Large intestine (tissue), 12 donors: ENCODE measurements at places on chromosomes 11 and 22.

GRCh38 chr11:12206529-12206928, 96.1 kb downstream of the MICAL2 start:
- DNase-seq = no peak
- no peaks in the 10 kb centered on the region for H3K27me3 ChIP-seq
- H3K27ac ChIP-seq = no peak overlapping the region
- peaks cover 22% of the 10 kb centered on the region for H3K4me1 ChIP-seq

GRCh38 chr11:124538019-124538418, 5.4 kb downstream of the OR8B12 start:
- H3K27ac ChIP-seq = no peak overlapping the region
- H3K27me3 ChIP-seq = no peaks in the 10 kb centered on the region

- no peak overlapping the region for H3K4me3 ChIP-seq
- H3K4me1 ChIP-seq = no peaks in the 10 kb centered on the region
- DNase-seq = no peak
- peaks cover 6% of the 10 kb centered on the region for H3K27me3 ChIP-seq
- H3K36me3 ChIP-seq = no peaks in the 10 kb centered on the region
Observed at GRCh38 chr11:96456111-96456510, 66.3 kb downstream of the JRKL start.

- H3K36me3 ChIP-seq = no peaks in the 10 kb centered on the region
- H3K27me3 ChIP-seq = no peaks in the 10 kb centered on the region
- DNase-seq = no peak
- H3K4me1 ChIP-seq = no peaks in the 10 kb centered on the region
- no peak overlapping the region for H3K27ac ChIP-seq
- H3K4me3 ChIP-seq = no peak overlapping the region
Observed at GRCh38 chr11:28911829-28912228, 803.6 kb downstream of the METTL15 start.

DNA sequence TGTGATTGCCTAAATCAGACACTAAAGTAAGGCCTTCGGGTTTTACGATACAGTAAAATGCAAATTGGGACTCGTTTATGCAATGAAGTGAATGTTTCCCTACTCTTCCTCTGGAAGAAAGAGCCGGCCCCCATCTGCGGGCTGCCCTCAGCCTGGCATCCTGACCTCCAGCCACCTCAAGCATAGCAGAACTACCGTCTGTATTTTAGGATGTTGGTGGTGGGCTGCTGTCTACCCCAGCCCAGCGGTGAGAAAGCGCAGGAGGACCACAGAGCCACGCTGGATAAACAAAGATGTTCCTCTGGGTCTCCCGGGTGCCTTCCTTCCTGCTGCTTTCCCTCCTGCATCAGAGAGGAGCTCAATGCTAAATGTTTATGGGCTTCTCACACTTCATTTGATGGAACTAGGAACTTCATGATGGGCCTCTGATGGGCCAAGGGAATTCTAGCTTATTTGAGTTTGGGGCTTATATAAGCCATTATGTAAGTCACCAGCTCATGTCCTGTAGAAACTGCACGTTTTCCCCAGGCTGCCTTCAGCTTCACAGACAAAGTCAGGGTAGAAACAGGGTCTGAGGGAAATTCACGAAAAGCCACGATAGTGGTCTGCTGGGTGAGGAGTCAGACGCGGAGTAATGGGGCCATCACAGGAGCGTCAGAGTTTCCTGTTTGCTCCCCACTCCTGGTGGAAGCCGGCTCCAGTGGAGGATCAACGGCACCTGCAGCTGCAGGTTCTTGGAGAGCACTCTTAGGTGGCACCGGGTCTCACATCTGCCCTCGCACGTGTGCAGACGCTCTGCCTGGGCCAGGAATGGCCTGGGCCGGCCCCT, 287.4 kb downstream of the BRD1 start:
- no peak overlapping the region for H3K27ac ChIP-seq
- H3K36me3 ChIP-seq = no peaks in the 10 kb centered on the region
- no peaks in the 10 kb centered on the region for H3K4me1 ChIP-seq
- H3K27me3 ChIP-seq = no peaks in the 10 kb centered on the region
- DNase-seq = no peak

GRCh38 chr11:101442936-101443521, 140.8 kb downstream of the TRPC6 start:
- no peaks in the 10 kb centered on the region for H3K4me1 ChIP-seq
- no peak overlapping the region for H3K4me3 ChIP-seq
- no peak overlapping the region for H3K27ac ChIP-seq
- no peaks in the 10 kb centered on the region for H3K36me3 ChIP-seq
- H3K27me3 ChIP-seq = no peaks in the 10 kb centered on the region

GRCh38 chr22:23925020-23925606, 30.9 kb downstream of the MIF start:
- no peaks in the 10 kb centered on the region for H3K27me3 ChIP-seq
- DNase-seq = no peak
- H3K4me1 ChIP-seq = no peaks in the 10 kb centered on the region
- H3K4me3 ChIP-seq = no peak overlapping the region

GRCh38 chr11:18392434-18393321, 1.7 kb upstream of the LDHA start:
- H3K4me1 ChIP-seq = peaks cover 12% of the 10 kb centered on the region
- DNase-seq = no peak
- no peak overlapping the region for H3K4me3 ChIP-seq

- H3K4me3 ChIP-seq = no peak overlapping the region
- H3K36me3 ChIP-seq = peaks cover 42% of the 10 kb centered on the region
Observed at GRCh38 chr11:68762481-68762880, 11.2 kb upstream of the TESMIN start.

DNA sequence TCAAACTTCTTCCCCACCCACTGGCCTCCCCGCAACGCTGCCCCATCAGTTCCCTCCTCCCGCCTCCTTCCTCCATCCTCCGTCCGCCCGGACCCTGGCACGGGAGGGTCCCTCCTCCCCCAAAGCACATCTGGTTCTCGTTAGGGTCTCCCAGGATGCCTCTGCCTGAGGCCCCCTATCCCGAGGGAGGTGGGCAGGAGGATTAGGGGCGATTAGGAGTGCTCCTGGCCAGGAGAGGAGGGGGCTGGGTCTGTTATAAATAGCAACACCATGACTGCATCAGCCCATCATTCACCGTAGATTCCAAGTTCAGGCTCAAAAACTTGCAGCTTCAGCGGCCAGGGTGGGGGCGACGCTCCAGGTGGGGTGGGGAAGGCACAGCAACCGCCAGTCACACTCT, 10.4 kb downstream of the MYRF start:
- no peak overlapping the region for H3K4me3 ChIP-seq
- H3K27me3 ChIP-seq = no peaks in the 10 kb centered on the region
- H3K36me3 ChIP-seq = peaks cover 3% of the 10 kb centered on the region
- H3K4me1 ChIP-seq = peaks cover 42% of the 10 kb centered on the region

DNA sequence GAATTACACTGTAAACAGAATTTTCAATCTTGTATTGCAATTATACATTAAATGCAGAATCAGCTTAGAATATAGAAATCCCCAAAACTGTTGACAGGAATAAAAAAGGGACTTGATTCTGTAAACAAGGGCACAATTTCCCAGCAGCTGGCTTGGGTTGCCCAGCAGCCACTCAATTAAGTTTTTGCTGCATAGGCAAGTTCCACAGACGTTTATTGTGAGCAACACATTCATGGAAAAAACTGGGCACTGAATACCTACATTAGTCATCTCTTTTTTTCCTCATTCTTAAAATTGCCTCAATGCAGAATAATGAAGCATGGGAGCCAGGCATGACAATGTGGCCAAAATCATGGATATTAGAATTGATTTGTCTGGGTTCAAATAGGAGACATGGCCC, 421.8 kb upstream of the ANO5 start:
- no peak for DNase-seq
- H3K4me1 ChIP-seq = no peaks in the 10 kb centered on the region
- no peaks in the 10 kb centered on the region for H3K27me3 ChIP-seq
- no peak overlapping the region for H3K27ac ChIP-seq

GRCh38 chr11:86183694-86184093, 60.9 kb upstream of the EED start:
- no peaks in the 10 kb centered on the region for H3K36me3 ChIP-seq
- H3K4me3 ChIP-seq = no peak overlapping the region
- peak overlapping the region; percentile 71 for H3K27ac ChIP-seq
- H3K4me1 ChIP-seq = peaks cover 33% of the 10 kb centered on the region
- no peaks in the 10 kb centered on the region for H3K27me3 ChIP-seq
- DNase-seq = peak; percentile 78

GRCh38 chr22:29382580-29383302, 5.6 kb downstream of the AP1B1 start:
- peaks cover 62% of the 10 kb centered on the region for H3K4me1 ChIP-seq
- no peak overlapping the region for H3K4me3 ChIP-seq
- no peaks in the 10 kb centered on the region for H3K27me3 ChIP-seq
- peaks cover 17% of the 10 kb centered on the region for H3K36me3 ChIP-seq
- peak; percentile 93 for DNase-seq
- peak overlapping the region; percentile 99 for H3K27ac ChIP-seq

- H3K36me3 ChIP-seq = no peaks in the 10 kb centered on the region
- no peaks in the 10 kb centered on the region for H3K27me3 ChIP-seq
- H3K4me1 ChIP-seq = peaks cover 4% of the 10 kb centered on the region
- DNase-seq = no peak
Observed at GRCh38 chr22:42388130-42388797, 43.9 kb downstream of the NFAM1 start.

DNA sequence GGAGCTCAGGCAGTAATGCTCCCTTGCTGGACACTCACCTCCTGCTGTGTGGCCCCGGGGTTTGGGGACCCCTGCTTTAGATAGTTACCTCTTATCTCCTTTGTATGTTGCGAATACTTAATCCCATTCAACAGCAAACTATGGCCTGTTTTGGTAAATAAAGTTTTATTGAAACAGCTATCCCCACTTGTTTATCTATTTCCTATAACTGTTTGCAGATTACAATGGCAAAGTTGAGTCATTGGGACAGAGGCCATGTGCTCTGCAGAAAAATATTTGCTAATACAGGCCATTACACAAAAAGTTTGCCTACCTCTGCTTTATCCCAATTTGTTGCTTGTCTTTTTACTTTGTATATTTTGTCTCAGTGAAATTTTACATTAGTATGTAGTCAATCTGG, 68.4 kb downstream of the CACNA1I start:
- DNase-seq = no peak
- H3K4me1 ChIP-seq = no peaks in the 10 kb centered on the region
- H3K27ac ChIP-seq = no peak overlapping the region
- H3K36me3 ChIP-seq = no peaks in the 10 kb centered on the region
- no peaks in the 10 kb centered on the region for H3K27me3 ChIP-seq

GRCh38 chr11:69359735-69360480, 66.0 kb downstream of the MYEOV start:
- no peak for DNase-seq
- H3K4me1 ChIP-seq = no peaks in the 10 kb centered on the region
- no peak overlapping the region for H3K4me3 ChIP-seq
- H3K27ac ChIP-seq = no peak overlapping the region
- no peaks in the 10 kb centered on the region for H3K36me3 ChIP-seq

DNA sequence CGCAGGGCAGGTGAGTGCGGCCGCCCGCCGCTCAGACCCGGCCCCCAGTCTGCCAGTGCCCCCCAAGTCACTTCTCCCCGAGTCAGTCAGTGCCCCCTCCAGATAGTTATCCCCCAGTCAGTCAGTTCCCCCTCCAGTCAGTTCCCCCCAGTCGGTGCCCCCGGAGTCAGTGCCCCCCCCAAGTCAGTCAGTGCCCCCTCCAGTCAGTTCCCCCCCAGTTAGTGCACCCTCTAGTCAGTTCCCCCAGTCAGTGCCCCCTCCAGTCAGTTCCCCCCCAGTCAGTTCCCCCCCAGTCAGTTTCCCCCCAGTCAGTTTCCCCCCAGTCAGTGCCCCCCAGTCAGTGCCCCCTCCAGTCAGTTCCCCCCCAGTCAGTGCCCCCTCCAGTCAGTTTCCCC, 411 bp downstream of the PPP6R2 start:
- DNase-seq = no peak
- peak overlapping the region; percentile 56 for H3K4me3 ChIP-seq
- H3K4me1 ChIP-seq = peaks cover 5% of the 10 kb centered on the region
- no peaks in the 10 kb centered on the region for H3K27me3 ChIP-seq
- H3K36me3 ChIP-seq = peaks cover 4% of the 10 kb centered on the region

GRCh38 chr11:56706486-56706885, 7.6 kb downstream of the OR9G1 start:
- DNase-seq = no peak
- H3K36me3 ChIP-seq = no peaks in the 10 kb centered on the region
- H3K27me3 ChIP-seq = no peaks in the 10 kb centered on the region

DNA sequence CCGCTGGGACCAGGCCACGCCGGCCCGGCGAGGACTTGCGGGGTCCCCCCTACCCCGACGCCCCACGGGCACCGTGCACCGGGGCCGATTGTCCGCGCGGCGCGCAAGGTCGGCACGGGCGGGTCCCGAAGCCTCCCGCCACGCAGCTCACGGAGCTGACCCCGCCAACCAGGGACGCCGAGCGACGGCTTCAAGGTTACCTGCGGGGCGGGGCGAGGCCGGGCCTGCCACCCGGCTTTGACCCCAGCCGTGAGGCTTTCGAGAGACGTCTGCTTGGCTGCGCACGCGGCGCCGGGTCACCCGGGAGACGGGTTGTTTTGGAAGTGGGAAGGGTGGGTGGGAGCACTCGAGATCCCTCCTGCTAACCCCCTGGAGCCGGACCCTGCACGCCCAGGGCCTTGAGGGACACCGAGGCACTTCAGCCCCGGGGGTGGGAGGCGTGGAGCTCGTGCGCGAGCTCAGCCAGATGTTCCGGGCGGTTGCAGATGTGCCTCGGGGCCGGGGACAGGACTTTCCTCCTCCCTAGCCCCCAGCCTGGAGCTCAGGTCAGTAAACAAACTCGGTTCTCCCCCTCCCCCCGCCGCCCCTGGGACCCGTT, 3.2 kb upstream of the WNT11 start:
- peaks cover 84% of the 10 kb centered on the region for H3K27me3 ChIP-seq
- peaks cover 53% of the 10 kb centered on the region for H3K4me1 ChIP-seq
- H3K27ac ChIP-seq = no peak overlapping the region
- H3K4me3 ChIP-seq = peak overlapping the region; percentile 66
- no peak for DNase-seq
- no peaks in the 10 kb centered on the region for H3K36me3 ChIP-seq

GRCh38 chr11:19892387-19892786, 179.8 kb downstream of the NAV2 start:
- peaks cover 4% of the 10 kb centered on the region for H3K4me1 ChIP-seq
- no peak for DNase-seq
- H3K4me3 ChIP-seq = no peak overlapping the region
- no peak overlapping the region for H3K27ac ChIP-seq
- no peaks in the 10 kb centered on the region for H3K27me3 ChIP-seq

DNA sequence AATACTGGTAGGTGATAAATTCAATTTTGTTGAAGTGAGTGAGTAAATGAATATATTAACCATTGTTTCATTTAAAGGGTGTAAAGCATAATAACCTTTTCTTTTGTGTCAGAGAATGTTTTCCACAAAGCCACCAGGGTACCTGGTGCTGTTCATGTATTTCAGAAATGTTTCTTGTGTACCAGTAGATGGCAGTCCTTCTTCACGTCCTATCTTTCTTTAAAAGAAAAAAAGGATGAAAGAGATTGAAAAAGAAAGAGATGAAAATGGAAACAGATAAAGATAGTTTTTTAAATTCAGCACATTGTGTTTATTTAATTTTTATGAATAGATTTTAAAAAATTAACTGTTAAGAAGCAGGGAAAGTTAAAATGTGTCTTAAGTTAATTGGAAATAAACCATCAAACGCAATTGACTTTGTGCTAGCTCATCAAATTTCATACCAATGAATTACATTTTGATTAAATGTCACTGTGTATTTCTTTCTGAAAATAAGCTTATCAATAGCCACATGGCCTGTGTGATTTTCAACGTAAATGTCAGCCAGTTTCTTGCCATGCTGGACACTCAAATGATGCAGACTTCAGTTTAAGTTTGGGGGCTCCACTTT, 65.5 kb upstream of the CHORDC1 start:
- no peaks in the 10 kb centered on the region for H3K27me3 ChIP-seq
- H3K4me3 ChIP-seq = no peak overlapping the region
- no peak for DNase-seq
- no peaks in the 10 kb centered on the region for H3K4me1 ChIP-seq
- H3K36me3 ChIP-seq = no peaks in the 10 kb centered on the region
- no peak overlapping the region for H3K27ac ChIP-seq

- no peaks in the 10 kb centered on the region for H3K27me3 ChIP-seq
- peaks cover 30% of the 10 kb centered on the region for H3K4me1 ChIP-seq
- no peak overlapping the region for H3K27ac ChIP-seq
- H3K36me3 ChIP-seq = no peaks in the 10 kb centered on the region
Observed at GRCh38 chr11:44572436-44572835, 7.0 kb downstream of the CD82 start.
